HEK293T (cell line): ENCODE measurements at places on chromosomes 4 and X.

DNA sequence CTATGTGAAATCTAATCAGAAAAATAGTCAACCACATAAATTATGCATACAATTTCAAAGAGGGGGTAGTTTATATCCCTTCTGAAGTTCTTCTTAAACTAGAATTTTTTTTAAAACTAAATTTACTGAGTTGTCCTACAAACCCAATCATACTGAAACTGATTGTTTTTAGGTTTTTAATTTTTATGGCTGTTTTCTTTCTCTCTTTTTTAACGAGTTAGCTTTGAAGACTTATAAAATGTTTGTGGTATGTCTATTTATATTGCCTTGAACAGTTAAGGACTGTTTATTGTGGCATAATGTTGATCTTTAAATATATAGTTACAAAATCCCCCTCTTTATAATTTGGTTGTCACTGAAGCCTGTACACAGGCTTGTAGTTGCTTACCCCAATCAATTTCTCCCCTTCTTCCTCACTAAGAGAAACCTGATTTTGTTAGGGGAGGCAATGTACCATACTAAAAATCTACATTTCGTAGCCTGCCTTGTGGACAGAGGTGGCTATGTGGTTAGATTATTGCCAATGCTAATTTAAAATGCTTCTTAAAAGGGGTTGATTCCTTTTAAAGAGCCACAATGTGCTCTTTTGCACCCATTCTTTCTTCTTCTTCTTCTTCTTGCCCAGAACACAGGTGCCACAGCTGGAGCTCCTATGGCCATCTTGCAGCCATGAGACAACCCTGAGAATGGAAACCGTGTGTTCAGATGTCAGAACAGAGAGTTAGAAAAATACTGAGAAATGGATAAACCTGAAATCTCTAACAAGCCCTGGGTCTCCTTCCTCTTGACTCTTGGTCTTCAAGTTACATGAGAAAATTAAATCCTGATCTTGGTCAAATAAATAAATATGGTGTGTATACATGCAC lies 102.7 kb upstream of the ZNF827 start:
- DNase-seq: no peak

- DNase-seq: no peak
These were observed 347 bp downstream of the AMTN start for GRCh38 chr4:70518716-70519115.

DNA sequence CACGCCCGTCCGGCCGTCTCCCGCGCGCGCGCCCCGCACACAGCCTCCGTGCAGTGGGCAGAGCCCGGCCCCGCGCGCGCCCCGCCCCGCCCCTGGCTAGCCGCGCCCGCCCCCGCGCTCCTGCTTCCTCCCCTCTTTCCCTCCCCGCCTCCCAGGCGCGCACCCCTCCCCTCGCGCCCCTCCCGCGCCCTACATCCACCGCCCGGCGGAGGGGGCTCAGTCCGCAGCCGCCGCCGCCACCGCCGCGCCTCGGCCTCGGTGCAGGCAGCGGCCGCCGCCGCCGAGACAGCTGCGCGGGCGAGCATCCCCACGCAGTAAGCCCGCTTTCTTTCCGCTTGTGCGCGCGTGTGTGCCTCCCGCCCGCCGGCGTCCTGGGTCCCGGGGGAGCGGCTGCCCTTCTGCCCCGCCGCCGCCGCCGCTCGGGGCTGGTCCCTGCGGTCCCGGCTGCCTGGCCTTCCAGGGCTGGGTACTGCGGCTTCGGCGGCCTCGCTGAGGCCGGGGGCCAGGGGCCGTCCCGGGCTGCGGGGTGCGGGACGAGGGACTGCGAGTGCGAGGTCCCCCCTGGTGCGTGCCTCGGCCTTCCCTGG lies at the start of gene FHL1:
TSS of gene FHL1 (plus strand) at position 219 of the 587 bp plus-strand sequence.
- peak; percentile 79 for DNase-seq

DNA sequence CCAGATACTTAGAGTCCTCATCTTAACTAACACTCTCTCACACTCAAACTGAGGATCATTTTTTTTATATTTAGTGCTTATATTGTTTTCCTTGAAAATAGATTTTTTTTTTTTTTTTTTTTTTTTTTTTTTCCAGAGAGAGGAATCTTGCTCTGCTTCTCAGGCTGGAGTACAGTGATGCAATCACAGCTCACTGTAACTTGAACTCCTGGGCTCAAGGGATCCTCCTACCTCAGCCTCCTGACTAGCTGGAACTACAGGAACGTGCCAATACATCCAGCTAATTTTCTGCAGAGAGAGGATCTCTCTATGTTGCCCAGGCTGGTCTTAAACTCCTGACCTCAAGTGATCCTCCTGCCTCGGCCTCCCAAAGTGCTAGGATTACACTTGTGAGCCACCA lies 650.3 kb upstream of the ATOH1 start:
- DNase-seq: no peak

DNA sequence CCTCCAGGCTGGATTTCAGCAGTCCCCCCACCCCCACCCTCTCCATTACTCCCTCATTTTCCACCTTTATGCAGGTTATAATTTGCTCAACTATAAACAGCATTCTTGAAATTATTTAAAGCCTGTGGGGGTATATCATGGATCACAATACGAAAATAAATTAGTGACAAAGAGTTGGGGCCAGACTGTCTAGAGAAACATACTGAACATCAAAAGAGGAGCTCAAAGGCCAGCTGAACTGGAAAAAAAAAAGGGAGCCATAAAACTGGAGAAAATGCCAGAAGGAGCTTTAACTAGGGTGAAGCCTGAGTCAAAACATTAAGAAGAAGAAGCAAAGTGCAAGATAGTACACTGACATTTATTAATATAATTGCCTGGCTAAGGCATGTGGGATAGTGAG lies 137.8 kb downstream of the ANTXR2 start:
- DNase-seq: no peak

GRCh38 chrX:69280933-69281332 lies 115.7 kb upstream of the PJA1 start:
- no peak for DNase-seq

DNA sequence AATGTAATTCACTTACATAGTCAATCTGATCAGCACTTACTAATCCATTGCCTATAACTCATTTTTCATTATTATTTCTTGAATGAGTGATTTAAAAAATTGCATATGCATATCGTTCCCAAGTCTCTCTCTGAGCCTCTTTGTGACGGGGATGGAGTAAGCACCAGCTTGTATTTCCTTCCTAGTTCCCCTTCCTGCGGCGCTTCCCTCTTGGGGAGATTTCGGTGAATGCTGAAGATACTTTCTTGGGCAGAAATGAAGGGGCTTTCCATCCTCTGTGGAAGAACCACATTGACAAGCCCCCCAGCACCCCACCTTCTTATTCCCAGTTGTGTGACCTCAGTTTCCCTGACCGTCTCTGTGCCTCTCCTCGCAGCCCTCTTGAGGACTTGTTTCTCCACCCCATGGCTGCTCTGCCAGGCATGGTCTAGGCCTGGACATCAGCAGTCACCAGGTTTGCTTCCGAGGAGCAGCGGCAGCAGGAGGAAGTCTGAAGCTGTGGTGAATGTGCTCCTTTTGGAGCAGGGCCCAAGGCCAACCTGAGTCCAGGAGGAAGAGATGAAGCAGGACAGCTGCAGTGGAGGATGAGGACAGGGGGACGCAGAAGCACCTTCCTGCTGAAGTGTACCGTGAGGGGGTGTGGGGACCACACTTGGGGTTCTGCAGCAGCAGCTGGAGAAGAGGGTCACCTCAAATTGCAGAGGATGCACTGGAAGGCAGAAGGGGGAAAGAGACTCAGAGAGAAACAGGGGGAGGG lies 124.9 kb downstream of the IRF2 start:
- DNase-seq: no peak

DNA sequence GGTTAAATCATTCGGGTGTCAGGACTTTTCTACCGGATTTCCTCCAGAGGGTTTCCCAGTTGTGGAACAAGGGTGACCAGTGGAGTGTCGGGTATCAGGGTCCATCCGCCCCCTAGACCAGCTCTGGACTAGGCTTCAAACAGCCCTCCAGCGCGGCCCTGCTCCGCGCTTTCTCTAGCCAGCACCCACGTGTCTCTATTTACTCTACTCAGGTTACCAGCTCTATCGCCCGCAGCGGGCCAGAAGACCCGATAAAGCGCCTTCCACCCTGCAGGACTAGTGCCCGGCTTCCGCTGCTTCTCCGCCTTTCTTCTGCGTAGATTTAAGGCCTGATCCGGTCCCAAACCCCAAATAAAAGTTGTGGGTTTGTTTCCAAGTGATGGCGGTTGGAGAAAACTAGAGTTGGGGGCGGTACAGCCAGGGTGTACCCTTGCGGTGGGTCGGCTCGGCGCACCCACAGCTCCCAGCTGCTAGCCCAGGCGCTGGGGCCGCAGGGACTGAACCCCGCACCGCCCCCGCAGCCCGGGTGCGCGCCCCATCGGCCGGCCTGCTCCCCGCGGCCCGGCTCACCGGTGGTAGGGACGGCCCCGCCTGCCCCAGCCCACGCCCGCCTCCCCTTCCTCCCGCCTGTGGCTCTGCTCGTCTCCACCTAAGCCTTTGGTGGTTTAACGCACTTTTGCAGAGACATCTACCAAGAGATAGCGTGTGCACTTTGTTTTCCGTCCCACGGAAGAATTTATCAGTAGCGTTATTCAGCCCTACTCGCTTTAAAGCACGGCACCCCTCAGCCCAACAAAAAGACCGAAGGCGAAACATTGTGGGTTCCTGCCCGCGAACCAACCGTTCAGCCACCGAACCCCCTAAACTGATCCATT lies 2.1 kb downstream of the LEF1 start:
- DNase-seq: peak; percentile 58
